ENCODE measurements at places on chromosomes 12 and 14. TPM values are rescaled to one million over a fixed set of nuclear protein-coding genes. Genes with fewer than 3 reads are reported as not detected.

DNA sequence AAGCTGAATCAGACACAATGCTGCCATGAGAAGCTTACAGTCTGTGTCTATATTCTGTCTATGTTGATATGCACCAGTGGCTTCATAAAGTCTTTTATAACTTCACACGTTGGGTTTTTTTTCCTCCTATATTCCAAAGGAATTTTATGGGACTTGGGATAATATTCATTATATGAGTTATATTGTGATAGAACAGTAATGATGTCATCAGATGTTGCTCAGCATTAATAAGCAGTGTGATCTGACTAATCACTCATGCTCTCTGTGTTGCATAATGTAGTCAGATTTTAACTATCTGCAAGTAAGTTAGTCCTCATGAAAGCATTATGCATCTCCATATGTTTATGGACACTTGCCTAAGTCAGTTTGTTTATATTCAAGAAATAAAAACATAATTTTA is 159.6 kb downstream of the PLCZ1 start:
- DNase-seq, result no peak

DNA sequence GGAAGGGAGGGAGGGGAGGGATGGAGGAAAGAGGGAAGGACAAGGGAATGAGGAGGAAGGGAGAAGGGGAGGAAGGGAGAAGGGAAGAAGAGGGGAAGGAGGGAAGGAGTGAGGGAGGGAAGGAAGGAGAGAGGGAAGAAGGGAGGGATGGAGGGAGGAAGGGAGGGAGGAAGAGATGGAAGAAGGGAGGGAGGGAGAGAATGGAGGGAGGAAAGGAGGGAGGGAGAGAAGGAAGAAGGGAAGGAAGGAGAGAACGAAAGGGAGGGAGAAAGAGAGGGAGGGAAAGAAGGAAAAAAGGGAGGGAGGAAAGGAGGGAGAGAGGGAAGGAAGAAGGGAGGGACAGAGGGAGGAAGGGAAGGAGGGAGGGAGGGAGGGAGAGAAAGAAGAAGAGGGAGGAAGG is 49.5 kb downstream of the RIMBP2 start:
- DNase-seq, result no peak

DNA sequence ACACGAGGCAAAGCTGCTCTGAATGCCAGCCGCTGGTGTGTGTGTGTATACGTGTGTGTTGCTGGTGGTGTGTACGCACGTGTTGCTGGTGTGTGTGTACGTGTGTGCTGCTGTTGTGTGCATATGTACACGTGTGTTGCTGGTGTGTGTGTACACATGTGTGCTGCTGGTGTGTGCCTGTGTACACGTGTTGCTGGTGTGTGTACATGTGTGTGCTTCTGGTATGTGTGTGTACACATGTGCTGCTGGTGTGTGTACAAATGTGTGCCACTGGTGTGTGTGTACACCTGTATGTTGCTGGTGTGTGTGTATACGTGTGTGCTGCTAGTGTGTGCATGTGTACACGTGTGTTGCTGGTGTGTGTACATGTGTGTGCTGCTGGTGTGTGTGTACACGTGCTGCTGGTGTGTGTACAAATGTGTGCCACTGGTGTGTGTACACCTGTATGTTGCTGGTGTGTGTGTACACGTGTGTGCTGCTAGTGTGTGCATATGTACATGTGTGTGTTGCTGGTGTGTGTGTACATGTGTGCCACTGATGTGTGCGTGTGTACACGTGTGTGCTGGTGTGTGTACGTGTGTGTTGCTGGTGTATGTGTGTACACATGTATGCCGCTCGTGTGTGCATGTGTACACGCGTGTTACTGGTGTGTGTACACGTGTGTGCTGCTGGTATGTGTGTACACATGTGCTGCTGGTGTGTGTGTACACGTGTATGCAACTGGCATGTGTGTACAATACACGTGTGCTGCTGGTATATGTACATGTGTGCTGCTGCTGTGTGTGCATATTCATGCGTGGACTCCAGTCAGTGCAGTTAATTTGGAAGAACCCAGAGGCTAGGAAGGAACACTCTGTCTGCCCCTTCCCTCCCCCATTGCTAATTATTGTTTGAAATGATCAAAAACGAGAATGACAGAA is 47.2 kb downstream of the CACNA2D4 start:
- DNase-seq, result no peak

GRCh38 chr12:49046129-49046895 is 14.3 kb downstream of the KMT2D start:
- DNase-seq, result no peak

Gene EXOC3L4
- total RNA-seq, result 13.5 TPM

Gene ABHD4
- 16.9 TPM for total RNA-seq

Measured in left colon (tissue), 2 donors.